Common myeloid progenitor, CD34-positive (primary cell): ENCODE measurements at places on chromosomes 2 and 18.
A peak's percentile ranks its signal among the peaks of the same experiment; 100 is the strongest.

DNA sequence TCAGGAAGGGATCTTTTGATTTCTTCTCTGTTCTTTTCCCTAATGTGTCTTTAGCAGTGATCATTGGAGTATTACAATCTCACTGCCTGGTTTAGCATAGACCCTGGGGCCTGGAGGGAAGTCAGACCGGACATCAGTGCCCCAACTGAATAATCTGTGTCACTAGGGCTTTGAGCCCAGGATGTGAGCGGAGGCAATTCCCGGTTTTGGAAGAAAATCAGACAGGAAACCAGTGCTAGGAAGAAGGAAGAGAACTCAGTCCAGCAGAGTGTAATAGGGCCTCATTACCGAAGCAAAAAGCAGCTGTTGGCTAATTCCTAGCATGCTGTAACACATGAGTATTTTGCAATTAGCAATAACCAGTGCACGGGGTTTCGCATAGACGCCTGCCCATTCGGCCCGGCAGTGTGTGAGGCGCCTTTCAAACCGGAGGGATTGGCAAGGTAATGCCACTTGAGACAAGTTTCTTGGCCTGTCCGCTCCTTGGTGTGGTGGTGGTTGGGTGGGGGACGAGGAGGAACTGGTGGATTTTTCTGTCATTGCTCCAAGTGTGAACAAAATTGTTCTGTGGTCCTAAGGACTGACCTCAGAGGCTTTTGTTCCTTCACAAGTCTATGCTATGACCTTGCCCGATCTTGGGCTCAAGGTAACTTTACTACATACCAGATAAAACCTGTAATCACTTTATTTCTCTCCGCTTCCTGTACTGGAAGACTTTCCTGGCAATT, 2.8 kb downstream of the FOSL2 start:
- peak; percentile 38 for DNase-seq

DNA sequence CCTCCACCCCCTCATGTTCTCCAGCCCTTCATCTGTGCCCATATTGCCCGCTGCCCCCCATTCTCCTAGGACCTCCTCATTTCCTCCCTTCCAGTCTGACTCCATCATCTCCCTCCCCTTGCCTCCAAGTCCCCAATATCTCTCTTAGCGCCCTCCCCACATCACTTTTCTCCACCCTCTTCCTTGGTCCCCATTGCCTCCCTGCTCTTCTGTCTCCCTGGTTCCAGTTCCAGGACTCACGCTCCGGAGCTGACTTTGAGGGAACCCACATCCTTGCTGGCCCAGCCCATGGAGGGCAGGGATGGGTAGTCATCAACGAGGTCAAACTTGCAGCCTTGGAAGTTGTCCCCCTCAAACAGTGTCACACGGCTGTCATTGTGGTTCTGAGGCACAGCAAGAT, 2.6 kb downstream of the CRYBA2 start:
- DNase-seq: no peak

GRCh38 chr2:73070643-73071359, 711 bp downstream of the SFXN5 start:
- peak; percentile 86 for DNase-seq

DNA sequence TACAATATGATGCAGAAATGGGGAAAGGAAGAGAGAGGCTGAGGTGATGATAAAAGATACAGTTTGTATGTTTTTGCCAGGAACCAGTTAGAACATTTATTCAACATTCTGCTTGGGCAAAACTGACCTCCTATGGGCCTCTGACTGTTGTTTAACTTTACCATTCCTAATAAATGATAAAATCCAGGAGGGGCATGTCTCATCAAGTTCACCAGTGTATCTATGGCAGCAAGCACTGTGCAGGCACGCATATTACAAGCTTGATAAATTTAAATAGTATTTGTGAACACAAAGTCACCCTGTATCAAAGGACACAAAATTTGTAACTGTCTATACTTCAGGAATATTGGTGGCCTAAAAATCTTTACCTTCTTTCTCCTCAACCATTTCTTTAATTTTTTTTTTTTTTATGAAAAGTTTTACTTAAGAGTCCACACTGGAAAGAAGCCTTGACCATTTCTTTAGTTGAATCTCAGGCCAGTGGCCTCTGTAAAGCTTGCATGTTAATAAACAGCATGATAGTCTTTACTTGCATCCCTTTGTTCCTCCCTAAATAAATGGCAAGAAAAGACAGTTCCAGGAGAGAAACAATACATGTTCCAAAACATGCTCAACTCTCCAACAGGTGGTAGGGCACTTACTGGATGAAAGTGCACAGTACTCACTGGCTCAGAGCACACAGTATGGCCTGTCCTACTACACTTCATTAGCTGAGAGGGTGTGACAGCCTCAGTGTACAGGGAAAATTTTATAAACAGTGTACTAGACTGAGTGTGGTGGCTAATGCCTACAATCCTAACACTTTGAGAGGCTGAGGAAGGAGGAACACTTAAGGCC, 52.3 kb downstream of the SOS1 start:
- DNase-seq: no peak

GRCh38 chr2:137842430-137842829, 121.8 kb upstream of the HNMT start:
- no peak for DNase-seq

- no peak for DNase-seq
Observed at GRCh38 chr2:8595428-8595805, 86.4 kb upstream of the ID2 start.

GRCh38 chr2:240823449-240824336, 3.7 kb upstream of the KIF1A start:
- no peak for DNase-seq

- DNase-seq: no peak
Observed at GRCh38 chr2:147027436-147027835, 817.4 kb upstream of the ACVR2A start.

- no peak for DNase-seq
Observed at GRCh38 chr18:507636-508035, 7.1 kb upstream of the COLEC12 start.

GRCh38 chr2:112600634-112601033, 16.2 kb downstream of the CHCHD5 start:
- DNase-seq: no peak

DNA sequence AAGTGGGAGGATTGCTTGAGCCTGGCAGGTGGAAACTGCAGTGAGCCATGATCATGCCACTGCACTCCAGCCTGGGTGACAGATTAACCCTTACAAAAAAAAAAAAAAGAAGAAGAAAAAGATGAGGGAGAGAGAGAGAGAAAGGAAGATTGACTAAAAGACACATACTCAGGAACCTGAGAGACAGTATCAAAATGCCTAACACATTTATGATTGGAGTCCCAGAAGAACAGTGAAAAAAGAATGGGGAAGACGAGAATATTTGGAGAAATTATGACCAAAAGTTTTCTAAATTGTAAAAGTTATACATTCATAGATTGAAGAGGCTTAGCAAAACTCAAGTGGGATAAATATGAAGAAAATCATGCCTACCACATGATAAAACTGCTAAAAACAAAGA, 19.9 kb upstream of the SPATS2L start:
- DNase-seq: no peak

GRCh38 chr2:222745836-222746559, 74.5 kb downstream of the MOGAT1 start:
- no peak for DNase-seq

DNA sequence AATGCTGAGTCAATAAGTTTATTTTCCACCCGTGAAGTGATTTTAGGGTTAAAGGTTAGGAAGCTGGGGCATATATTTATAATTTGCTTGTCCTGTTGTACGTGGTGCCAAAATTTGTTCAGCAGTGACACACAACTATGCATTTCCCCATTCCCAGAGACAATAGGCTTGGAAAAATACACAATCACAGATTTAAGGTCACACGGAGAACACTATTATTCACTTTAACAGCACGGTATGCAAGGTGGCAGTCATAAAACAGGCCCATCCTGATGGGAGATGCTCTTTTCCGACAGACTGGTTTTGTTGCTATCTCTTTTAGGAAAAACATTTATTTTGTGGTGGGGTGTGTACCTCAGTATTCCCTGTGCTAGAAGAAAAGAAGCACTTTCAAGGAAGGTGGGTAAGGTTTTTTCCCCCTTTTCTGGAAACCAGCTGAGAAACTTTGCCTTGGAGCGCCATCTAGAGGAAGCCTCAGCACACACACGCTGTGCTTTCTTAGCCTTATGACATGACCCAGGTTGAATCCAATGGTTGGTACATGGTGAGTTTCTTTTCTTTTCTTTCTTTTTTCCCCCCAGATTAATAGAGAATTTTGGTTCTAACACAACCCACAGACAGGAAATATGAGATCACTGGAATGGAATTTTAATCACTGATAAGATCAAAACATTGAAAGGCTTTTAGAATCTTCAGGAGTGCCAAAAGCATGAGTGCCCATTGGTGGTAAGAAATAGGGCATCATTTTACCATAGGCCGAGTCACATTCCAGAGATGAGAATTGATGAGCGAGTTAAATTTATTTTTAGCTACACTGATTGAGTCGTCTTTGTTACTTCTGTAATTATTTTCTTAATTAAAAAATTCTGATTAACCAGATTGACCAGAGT, 332.1 kb downstream of the AGPS start:
- DNase-seq: peak; percentile 66

DNA sequence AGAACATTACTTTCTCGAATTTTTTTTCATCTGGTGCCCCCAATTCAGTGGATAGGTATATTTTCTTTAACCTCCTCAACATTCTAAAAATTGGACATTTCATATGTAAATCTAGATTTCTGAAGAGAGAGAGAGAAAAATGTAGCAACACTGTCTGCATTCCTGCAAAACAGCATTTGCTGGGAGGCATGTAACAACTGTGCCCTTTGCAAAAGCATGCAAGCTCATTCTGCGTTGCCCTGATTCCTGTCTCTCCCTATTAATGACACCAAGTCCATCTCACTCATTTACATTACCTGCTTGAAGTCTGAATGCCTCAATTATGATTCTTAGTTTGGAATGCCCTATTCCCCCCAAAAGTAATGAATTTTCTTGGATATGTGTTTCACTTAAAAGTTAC, 79.8 kb upstream of the BARD1 start:
- DNase-seq: no peak

DNA sequence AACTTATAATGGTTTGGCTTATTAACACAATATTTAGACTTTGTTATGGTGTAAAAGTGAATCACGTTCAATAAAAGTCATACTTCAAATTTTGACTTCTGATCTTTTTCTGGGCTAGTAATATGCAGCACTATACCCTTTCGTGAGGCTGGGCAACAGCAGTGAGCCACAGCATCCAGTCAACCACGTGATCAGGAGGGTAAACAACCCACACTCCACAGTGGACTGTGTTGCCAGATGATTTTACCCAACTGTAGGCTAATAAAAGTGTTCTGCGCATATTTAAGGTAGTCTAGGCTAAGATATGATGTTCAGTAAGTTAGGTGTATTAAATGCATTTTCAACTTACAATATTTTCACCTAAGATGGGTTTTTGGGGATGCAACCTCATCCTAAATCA, 148.6 kb downstream of the ZNF385B start:
- no peak for DNase-seq

DNA sequence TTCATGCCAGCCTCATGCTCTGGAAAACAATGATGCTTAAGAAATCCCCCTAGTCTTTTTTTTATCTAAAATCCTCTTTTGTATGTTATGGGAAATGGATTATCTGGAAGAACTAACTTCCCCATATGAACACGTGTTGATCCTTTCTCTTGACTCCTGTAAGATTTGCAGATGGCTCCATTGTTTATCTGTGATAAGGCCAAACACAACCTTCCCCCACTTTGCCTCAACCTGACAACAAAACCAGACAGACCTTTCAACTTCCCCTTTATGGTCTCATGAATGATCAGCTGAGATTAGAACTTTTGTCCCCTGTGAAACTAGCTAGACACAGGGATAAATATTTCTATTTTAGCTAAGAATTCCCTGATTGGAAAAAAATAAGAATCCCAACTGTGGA, 828.0 kb upstream of the CDH2 start:
- peak; percentile 62 for DNase-seq

DNA sequence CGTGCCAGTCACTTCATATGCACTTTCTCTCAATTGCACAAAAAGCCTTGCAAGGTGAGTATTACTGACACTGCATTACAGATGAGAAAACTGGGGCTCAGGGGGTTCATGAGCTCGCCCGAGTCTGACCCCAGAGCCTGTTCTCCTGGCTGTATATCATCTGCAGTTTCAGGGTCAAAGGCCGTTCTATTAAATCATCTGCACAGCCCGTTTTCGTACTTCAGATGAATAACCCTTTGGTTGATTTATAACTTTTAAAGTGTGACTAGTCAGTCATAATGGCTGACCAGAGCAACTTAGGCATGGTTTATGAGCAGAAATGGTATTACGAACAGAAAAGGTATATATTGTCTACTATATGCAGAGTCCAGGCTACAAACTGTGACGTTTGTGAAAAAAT, 35.3 kb upstream of the NPAS2 start:
- no peak for DNase-seq

DNA sequence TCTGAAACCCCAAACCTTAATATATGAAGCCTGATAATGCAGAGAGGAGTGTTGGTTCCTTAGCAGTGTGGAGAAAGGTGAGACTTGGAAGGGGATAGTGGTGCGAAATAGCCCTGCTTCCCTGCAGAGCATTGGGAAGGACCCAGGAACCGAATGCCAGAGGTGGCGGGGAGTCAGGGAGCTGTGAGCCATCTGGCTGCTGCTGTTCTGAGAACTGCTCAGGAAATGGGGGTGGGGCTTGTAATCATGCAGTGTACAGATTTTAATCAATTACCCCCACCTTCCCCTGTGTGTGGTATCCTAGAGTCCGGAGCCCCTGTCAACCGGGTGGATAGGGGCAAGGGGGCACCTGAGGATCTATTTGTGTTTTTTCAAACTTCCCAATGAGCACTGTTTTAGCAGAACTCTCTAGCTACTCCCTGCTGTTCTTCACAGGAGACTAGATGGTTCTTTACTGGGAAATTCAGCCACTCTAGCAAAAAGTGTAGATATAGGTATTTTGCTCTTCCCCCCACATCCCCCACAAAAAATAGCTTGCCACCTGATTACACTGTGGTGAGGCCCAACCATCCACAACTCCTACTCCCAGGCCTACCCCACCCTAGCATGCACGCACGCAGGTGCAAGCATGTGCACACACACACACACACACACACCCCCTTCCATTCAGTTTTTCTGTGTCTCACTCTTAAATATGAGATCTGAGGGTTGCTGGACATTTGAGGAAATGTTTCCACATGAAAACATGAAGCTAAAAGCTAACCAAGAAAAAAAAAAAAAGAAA, 30.1 kb upstream of the MBOAT2 start:
- no peak for DNase-seq

- peak; percentile 56 for DNase-seq
Observed at GRCh38 chr2:8693157-8693821, 11.4 kb downstream of the ID2 start.

DNA sequence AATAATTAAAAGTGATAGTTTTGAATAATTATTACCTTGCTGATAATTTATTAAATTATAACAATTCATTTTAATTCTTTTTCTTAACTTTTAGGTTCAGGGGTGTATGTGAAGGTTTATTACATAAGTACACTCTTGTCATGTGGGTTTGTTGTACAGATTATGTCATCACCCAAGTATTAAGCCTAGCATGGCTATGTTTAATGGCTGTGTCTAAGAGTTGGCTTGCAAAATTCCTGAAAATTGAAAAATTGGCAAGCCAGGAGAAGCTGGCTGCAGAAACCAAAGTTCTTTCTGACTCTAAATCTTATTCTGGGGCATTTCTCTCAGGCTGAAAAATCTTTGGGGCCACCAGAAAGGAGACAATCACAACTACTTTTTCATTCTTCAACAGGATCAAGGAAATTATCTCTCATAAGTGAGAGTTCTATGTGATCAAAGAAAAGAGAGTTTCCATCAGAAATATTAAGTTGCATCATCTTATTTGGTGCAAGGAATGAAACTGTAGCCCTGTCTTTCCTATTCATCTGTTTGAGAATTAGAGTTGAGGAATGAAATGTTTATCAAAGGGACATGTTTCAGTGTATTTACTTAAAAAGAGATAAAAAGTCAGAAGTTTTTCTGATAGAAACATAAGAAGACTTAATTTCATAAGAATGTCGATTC, 412.1 kb upstream of the CDH2 start:
- no peak for DNase-seq
